T-helper 17 cell (primary cell): ENCODE measurements at places on chromosomes 16 and 17.
A peak's percentile ranks its signal among the peaks of the same experiment; 100 is the strongest.

DNA sequence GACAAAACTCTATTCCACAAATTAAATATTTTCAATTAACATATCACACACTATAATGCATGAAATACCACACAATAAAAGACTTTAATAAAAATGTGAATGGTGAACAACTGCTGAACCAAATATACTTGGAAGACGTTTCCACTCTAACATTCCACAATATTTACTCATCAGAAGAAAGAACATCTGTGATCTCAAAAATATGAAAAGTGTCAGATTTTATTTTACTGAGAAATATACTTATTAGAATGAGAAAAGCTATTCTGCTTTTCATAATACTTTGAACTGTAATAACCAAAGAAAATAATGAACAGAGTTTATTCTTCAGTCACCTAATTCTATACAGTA is 181.8 kb upstream of the AXIN2 start:
- no peak for DNase-seq

GRCh38 chr17:59220328-59221158 is at the start of gene GDPD1:
GDPD1 (plus strand) TSS chr17:59220511; CDS start chr17:59220610, 99 bp downstream.
- peak; percentile 97 for DNase-seq

- no peak for DNase-seq
Measured at GRCh38 chr17:75499313-75500022, 15.9 kb downstream of the CASKIN2 start.

DNA sequence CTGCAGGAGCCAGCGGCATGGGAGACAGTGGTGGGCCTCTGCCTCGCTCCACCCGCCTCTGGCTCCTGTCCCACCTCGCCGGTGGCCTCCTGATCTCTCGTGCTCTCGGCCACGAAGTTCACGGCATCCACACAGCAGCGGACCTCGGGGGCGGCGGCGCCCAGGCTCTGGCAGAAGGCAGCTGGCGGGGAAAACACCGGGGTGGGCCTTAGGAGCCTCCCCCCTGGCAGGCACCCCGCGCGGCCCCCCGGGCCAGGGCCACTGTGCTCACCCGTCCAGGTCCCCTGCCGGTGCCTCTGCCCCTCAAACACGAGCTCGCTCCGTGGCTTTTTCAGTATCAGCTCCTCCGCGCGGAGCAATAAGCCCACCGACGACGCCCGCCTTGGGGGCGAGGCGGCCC is 409 bp upstream of the C17orf107 start:
- DNase-seq: no peak

GRCh38 chr17:46742565-46743270 is 75.8 kb downstream of the WNT3 start:
- DNase-seq: no peak

- no peak for DNase-seq
Measured at GRCh38 chr16:1794221-1794871, 841 bp upstream of the IGFALS start.

DNA sequence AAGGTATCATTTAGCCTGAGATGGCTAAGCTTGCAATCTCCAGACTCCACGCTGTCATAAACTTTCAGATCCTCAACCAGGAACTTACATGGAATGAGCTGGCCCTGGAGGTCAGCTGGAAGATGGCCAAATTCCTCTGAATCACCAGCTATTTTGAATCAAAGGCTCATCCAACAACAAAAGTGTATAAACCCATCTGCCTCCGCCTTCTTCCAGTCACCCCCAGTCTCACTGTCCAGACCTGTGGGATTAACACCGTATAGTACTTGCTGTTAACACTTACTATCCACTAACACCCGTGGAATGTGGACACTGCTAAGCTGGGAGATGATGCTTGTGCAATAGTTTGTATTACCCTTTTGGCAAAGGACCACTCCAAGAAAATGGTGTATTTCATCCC is 1.9 kb upstream of the LCMT1 start:
- no peak for DNase-seq

DNA sequence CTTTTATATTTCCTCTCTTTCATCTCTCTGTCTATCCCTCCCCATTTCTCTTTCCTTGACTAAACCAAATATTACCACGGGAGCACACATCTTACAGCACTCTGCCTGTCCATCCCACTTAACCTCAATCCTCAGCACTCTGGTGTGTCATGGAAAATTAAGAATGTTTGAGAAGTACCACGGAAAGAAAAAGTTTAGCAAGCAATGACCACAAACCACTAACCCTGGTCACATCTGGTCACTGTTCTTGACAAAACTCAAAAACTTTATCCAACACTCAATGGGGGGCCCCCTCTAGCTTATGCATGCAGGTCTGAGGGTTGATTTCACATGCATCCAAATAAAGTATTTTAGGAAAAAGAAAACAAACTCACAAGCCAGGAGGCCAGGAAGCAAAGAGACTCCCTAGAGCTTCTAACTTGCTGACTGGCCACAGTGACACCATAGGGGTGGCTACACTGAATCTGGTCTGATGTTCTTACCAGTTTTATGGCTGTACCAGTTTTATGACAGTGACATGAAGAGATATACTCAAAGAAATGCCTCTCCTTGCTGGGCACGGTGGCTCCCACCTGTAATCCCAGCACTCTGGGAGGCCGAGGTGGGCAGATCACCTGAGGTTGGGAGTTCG is 229.2 kb downstream of the STX8 start:
- no peak for DNase-seq

GRCh38 chr17:988561-988960 is 8.4 kb upstream of the TIMM22 start:
- DNase-seq: no peak

DNA sequence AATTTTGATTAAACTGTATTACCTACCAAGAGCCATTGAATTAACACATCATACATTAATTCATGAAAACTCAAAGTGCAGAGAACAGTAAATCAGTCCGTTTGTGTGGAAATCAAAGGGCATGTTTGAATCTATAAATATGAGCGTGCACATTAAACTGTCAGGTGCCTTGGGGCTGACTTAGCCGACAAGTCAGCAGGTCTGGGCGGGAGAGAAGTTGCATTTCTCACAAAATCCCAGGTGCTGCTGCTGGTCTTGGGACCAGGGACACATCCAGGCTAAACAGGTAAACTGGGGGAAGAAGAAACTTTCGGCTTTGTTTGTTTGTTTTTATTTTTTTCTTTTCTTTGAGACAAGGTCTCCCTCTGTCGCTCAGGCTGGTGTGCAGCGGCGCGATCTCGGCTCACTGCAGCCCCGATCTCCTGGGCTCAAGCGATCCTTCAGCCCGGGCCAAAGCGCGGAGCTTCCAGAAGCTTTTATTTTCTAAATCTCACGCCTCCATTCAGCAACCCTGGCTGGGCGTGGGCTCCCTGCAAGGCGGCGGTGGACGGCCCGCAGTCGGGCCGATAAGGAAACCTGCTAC is 213.9 kb downstream of the MRTFB start:
- no peak for DNase-seq

DNA sequence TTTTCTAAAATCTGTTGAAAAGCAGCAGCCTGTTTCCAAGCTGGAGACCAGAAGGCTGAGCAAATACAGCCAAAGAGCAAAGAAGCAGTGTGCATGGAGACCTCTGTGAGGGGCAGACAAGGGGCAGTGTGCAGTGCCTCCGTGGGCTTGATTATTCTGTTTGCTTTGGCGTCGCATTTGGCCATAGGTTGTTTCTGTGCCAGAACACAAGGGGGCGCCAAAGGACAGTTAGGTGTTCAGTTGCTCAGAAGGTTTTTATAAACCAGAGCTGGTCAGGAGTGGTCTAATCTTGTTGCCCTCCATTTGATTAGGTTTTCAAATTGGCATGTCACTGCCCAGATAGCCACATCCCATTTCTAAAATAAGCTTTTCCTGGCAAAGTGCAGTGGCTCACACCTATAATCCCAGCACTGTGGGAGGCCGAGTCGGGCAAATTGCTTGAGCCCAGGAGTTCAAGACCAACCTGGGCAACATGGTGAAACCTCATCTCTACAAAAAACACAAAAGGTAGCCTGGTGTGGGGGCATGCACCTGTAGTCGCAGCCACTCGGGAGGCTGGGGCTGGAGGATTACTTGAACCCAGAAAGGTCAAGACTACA is 10.6 kb downstream of the MYH3 start:
- peak; percentile 64 for DNase-seq

DNA sequence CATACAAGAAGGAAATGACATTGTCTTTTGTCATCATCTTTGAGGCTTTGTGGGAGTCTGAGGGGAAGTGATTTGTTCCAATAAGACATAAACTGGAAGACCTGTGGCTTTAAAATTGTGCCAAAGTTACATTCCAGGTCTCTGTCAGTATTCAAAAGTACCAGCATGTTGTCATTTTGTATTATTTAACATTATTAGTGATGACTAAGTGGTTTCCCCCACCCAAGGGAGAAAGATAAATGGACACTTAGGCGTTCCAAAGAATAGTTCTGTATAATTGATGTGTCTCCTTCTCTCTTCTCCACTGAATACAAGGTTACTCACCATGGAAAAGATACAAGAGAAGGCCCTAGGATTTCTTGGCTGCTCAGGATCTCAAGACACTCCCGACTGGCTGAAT is 3.8 kb downstream of the CFAP97D1 start:
- no peak for DNase-seq

DNA sequence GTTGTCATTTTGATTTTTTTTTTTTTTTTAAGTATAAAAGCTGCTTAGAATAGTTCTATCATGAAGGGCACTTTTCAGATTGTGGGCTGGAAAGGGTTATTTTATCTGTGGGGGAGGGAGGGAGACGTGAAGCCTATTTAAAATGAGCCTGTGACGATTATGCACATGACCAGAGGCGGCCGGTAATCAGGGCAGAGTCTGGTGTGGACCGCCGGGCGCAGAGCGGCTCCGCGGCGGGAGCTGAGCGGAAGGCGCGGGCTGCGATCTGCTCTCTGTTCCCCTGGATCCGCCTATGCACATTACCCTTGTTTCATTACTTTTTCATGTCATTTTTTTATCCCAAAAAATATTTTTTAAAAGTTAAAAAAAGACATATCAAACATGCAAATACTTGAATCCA is 23.5 kb downstream of the TMC6 start:
- DNase-seq: no peak

DNA sequence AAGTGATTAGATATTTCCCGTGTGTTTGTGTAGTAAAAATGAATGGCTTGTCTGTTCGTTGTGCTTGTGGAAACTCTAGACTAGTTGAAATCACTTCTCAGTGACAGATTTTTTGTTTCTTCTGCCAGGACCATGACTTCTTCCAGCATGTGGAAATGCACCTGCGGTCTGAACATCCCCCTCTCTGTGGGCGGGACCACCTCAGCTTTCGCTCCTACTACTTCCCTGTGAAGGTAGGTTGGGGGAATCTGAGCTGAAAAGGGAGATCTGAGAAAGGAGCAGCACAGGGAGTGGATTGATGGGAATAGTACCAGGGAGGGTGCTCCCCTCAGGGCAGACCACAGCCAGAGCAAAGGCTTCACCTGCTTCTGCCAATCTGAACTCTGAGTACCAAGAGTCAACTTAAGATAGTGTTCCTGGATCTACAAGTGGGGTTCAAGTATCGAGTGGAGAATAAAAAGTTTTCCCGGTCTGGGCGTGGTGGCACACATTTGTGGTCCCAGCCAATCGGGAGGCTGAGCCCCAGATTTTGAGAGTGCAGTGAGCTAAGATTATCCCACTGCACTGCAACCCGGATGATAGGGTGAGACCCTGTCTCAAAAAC is 47.5 kb downstream of the SF3B3 start:
- DNase-seq: no peak

DNA sequence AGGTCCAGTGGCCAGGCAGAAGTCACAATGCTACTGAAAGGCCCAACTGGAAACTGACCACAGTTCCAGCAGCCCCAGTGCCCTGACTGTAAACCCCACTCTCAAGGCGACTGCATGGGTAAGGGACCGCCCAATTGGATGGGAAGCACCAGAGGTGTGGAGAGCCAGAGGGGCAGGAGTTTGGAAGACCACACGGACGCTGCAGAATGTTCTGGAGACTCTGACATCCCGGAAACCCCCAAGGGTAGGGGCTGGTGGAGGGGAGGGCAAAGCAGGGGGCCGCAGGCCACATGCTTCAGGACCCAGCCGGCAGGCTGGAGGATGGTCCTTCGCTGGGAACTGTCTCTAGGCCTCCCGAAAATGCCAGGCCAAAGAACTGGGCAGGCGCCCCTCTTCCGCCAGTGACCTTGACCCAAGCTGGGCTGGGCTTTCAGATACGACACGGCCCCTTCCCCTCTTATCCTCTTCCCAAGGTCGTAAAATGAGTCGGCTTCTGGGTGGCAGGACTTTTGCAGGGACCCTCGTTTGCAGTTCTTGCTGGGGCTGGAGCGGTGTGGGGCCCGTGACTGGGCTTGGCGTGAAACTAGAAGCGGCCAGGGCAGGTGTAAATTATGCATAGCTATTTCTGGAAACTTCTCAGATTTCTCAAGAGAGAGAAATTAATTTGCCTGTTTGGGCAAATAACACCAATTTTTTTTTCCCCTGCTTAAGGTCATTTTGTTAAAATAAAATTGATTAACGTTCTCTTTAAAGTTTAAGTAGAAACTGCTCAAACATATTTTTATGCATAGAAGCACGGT is 110.2 kb downstream of the C16orf78 start:
- no peak for DNase-seq

DNA sequence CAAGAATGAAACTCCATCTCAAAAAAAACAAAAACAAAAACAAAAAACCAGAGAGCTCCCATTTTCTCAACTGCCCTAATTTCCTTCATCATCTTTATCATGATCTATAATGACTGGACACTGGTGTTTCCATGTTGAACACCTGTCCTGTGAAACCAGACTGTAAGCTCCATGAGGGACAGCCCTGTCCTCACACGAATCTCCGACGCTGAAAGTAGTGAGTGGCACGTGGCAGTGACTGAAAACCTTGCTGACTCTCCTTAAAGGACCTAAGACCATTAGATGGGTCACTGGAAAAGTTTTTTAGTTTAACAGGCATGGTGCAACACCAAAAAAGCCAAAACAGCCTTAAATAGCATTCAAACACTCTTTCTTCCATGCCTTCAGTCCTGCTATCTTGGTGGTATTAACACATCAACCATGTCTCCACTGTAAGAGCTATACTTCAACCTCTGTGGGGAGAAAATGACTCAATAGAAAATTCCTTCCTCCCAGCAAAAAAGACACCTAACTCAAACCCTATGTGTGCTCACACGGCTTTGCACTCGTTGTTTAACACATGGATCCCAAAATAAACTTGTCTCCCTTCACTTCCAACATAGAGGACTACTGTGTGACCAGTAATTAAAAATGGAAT is 8.3 kb downstream of the AXIN2 start:
- DNase-seq: no peak

DNA sequence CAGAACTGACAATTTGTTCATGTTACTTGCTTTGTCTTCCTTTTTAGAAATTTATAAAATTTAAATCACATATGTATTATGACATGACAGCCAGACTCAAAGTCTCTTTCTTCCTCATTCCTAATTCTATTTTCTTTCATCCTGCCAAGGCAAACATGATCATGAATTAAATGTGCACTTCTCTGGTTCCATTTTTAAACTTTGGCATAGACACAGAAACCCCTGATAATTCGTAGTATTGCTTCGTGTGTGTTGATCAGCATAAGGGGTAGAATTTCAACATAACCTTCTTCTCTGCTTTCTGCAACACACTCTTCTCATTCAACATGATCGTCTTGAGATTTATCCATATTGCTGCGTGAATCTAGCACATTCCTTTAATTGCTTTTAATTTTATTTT is 156.5 kb downstream of the AIPL1 start:
- no peak for DNase-seq
